ENCODE measurements at places on chromosomes 1 and 21.

GRCh38 chr1:234217316-234217840 is 155.9 kb upstream of the COA6 start:
- no peak for DNase-seq

GRCh38 chr1:87575528-87575927 is 246.8 kb downstream of the LMO4 start:
- DNase-seq, result no peak

- no peak for DNase-seq
These were observed 46.7 kb upstream of the SARS1 start for GRCh38 chr1:109167001-109167506.

DNA sequence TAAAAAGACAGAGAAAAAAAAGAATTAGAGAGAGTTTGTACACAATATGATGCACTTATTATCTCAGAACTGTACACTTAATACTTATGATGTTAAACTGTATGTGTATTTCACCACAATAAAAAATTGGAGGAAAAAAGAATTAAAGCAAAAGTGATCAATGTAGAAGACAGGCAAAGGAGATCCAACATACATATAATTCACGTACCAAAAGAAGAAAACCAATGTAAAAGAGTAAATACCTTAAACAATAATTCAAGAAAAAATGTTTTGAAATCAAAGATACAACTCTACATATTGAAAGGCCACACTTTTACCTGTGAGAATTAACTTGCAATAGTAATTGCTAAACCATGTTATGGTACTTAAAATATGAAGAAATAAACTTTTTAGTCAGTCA is 9.8 kb upstream of the PGLYRP3 start:
- DNase-seq, result no peak

GRCh38 chr1:70827030-70827429 is 220.6 kb downstream of the PTGER3 start:
- no peak for DNase-seq

- DNase-seq, result no peak
These were observed at the start of gene HAPLN2 for GRCh38 chr1:156618853-156619581. HAPLN2 (plus strand) TSS chr1:156619415; CDS start chr1:156623491, 4,076 bp downstream.

GRCh38 chr1:53419034-53419433 is 40.2 kb upstream of the DMRTB1 start:
- no peak for DNase-seq

DNA sequence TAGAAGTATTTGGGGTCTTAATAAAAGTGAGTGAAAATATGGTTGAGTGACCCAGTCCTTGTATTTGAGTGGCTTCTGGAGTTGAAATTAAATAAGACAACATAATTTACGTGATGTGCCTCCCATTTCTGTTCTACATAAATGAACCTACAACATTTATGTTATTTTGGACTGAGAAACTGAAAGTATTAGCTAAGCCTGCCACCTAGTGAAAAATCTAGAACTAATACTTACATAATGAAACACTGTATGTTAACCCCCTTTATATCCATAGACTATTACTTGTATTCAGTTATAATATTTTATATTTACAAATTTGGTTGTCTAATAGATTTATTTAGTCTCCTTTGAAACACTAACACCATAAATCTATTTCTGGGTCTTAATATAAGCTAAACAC is 298.9 kb downstream of the KCNT2 start:
- peak; percentile 69 for DNase-seq

DNA sequence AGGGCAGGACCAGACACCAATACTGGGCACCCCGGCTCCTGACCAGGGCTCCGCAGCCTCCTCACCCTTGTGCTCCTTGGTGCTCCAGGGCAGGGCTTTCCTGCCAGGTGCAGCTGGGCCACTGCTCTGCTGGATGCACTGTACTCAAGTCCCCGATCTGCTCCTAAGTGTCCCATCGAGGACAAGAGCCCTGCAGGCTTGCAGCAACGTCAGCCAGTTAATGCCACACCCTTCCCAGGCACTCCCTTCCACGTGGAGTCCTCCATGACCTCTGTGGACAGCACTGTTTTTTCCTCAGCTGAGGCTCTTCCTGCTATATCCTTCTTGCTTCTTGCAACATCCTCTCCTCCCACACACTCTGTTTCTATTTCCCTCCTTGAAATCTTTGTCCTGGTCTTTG is 94.0 kb upstream of the NGF start:
- DNase-seq, result no peak

DNA sequence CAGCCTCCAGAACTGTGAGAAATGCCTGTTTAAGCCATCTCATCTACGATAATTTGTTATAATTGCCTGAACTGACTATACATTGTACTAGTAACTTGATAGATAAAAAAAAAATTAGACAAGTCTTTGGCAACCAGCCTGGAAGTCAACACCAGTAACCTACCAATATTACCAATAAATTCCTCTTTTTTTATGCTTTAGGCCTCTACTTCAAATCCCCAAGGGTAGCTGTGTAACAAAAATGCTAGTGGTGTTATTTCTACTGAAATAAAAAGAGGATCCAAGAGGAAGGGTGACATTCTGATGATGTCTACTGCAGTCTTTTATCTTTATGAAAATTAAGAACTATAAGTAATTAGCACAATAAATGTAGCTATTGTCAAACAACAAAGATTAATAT is 151.7 kb upstream of the SAMSN1 start:
- DNase-seq, result no peak

GRCh38 chr1:162498496-162498810 is 835 bp downstream of the UHMK1 start:
- DNase-seq, result peak; percentile 5

- DNase-seq, result no peak
These were observed 17.3 kb downstream of the PDC start for GRCh38 chr1:186443638-186444037.

DNA sequence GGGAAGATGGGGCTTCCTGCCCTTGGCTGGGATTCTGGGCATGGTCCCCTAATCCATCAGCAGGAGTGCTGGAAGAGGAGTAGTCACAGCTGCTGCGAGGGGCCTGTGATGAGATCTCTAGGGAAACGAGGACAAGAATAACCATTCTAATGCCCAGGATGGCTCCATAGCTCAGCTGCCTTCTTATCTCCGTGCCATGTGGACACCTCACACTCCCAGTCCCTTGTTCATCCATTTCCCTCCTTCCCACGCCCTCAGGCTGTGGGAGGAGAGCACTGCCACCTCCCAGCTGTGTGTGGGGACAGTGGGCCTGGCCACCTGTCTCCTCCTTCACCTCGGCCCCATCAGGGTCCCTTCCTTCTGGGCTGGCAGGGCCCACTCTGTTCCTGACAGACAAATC is 16.1 kb upstream of the ETV3 start:
- no peak for DNase-seq

GRCh38 chr1:221839782-221840395 is 98.0 kb upstream of the DUSP10 start:
- no peak for DNase-seq

DNA sequence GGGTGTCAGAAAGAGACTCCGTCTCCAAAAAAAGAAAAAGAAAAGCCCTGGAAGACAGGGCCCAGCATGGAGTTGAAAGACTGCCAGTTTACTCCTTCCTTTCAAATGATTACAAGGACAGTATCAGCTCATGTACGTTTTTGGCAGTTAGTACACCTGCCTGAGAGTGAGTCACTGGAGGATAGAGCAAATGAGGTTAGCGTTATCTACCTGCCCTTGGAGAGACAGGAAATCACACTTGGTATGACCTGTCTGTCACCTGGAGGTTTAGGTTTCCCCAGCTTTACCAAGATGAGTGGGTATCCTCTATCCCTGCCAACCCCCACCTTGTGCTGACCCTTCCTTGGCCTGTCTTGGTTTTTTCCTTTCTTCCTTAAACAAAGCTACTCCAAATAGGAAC is 96.8 kb upstream of the BMP8A start:
- no peak for DNase-seq

DNA sequence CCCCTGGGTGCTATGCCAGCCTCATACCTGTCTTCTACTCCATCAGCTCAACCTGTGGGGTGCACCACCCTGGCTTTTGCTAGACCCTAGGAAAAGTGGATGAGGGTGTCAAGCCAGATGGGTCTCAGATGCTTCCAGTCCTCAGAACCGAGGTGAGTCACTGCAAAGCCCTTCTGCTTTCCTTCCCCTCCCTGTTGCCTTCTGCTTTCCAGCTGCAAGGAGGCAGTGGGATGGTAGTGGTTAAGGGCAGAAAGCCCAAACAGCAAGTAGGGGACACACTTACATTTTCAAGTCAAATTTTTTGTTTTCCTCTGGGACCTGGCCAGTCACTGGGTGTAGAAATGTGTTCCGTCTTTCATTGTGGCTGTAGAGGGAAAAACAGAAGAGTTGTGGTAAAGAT is 60.7 kb upstream of the GOLT1A start:
- no peak for DNase-seq

DNA sequence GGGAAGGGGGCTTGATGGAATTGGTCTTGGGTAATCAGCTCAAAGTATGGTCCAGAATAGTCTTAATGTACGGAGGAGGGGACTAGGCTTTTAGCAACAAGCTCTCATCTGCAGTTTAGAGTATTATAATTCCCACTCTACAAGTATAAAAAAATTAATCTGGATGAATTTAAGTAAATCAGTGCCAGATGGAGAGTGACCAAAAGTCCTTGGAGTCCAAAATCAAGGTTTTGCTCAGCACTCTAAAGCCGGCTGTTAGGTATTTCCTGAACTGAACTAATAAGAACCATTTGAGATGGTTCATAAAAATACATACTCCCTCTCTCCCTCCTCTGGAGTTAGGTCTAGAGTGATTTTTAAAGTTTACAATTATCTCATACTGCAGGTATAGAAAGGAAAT is 23.7 kb downstream of the GLUL start:
- DNase-seq, result no peak

GRCh38 chr1:223845037-223845809 is 524 bp downstream of the TP53BP2 start:
- no peak for DNase-seq

DNA sequence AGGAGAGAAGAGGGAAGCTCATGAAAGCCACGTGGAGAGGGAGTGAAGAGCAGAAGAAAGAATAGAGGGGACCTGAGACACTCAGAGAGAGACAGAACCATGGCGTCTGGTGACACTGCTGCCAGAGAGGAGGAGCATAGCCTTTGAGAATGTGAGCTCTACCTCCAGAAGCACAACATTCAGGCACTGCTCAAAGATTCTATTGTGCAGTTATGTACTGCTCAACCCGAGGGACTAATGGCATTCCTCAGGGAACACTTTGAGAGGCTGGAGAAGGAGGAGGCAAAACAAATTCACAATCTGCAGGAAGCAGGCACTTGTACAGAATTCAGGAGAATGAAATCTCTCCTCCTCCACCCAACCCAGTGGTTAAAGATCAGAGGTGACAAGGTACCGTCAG is 45.1 kb downstream of the BTBD8 start:
- no peak for DNase-seq

- DNase-seq, result no peak
These were observed 7.1 kb downstream of the CHRNB2 start for GRCh38 chr1:154574716-154575115.

DNA sequence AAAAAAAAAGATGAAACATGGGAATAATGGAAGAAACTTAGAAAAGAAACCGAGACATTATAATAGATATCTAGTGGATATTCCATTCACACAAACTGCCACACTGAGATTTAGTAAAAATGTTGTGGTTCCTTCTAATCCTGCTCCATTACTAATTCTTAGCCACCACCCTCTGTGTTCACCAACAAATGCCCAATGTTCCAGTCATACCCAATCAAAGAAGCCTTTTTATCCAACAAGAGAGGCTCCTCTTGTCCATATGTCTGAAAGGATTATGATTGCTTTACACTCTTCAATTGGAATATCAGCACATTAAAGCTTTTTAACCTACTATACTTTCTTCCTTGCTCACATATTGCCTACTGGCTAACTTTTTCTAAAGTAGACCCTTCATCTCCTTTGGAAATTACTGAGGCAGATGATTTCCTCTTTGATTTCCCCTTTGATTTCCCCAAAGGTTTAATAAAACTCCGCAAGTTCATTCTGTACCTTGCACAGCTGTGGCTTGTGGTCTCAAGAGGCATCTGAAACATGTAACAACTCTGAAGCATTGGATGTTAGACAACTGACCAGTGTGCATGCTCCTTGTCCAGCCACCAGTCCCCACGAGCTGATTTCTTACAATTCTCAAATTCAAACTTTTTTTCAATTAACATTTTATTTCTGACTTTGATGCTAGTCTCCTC is 305.6 kb upstream of the LYPLAL1 start:
- no peak for DNase-seq

DNA sequence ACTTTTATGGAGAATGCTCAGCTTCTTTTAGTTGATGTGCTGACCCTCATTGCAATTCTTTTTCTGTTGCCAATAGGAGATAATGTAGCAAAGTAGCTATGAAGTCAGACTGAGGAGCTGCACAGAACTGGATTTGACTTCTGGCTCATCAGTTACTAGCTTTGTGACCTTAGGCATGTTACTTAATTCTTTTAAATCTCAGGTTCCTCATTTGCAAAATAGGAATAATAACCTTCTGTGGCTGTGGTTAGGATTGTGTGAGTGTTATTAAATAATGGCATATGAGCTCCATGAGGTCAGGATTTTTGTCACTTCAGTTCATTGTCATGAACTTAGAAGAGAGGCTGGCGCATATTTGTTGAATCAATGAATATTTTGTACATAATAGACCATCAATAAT is 237.6 kb upstream of the SGIP1 start:
- DNase-seq, result no peak

DNA sequence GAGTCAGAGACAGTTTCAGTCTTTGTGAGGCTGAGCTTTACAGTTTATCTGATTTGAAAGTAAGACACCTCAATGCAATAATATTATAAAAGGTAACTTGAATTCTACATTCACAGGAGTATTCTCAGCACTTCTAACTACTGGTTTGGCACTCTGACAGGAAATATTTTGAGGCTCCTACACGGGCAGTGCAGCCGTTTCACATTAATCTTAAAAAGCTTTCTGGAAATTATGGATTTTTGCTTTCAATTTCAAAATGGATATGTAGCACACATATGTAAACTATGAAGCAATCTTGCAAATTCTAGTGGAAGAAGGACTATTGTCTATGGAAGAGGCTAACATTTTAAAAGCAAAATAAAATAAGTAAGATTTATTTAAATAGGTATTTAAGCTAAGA is 262.9 kb upstream of the SNX7 start:
- no peak for DNase-seq

DNA sequence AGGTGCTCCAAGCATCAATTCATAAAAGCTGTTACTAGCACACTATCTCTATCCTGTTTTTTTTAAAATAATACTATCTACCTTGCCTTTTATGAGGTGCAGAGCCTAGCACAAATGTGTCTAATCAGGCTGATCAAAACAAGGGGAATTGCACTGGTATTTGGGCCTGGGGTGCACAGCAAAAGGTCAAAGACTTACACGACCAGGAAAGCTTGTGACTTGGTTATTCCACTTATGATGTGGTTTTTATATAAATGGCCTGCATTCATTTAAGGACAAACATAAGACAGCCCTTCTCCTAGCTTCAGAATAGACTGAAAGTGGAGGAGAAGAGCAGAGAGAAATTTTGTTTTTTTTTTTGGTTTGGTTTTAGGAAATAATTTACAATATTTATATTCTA is 98.4 kb upstream of the SGIP1 start:
- no peak for DNase-seq

All from T47D (cell line).